Activated CD4-positive, CD25-positive, alpha-beta regulatory T cell treated with anti-CD3 and anti-CD28 coated beads, Interleukin-2, amount 50 U/mL, for 72 hours (primary cell): ENCODE measurements at places on chromosomes 5 and 9.

DNA sequence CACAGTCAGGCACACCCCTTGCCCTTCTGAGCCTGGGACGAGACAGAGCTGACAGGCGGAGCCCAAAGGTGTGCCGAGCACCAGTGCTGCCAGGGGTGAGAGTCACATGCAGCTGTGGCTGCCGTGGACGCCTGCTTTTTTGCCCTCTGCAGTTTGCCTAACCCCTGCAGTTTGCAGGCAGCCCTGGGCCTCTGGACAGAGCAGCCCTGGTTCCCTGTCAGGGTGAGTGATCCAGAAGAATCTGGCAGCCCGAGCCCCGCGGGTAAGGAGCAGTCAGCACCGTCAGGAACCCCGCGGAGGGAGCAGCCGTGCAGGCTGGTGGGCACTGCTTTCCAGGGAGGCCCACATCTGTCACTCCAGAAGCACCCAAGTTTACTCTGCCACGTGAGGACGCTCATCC is 30.3 kb downstream of the CEP72 start:
- no peak for DNase-seq

DNA sequence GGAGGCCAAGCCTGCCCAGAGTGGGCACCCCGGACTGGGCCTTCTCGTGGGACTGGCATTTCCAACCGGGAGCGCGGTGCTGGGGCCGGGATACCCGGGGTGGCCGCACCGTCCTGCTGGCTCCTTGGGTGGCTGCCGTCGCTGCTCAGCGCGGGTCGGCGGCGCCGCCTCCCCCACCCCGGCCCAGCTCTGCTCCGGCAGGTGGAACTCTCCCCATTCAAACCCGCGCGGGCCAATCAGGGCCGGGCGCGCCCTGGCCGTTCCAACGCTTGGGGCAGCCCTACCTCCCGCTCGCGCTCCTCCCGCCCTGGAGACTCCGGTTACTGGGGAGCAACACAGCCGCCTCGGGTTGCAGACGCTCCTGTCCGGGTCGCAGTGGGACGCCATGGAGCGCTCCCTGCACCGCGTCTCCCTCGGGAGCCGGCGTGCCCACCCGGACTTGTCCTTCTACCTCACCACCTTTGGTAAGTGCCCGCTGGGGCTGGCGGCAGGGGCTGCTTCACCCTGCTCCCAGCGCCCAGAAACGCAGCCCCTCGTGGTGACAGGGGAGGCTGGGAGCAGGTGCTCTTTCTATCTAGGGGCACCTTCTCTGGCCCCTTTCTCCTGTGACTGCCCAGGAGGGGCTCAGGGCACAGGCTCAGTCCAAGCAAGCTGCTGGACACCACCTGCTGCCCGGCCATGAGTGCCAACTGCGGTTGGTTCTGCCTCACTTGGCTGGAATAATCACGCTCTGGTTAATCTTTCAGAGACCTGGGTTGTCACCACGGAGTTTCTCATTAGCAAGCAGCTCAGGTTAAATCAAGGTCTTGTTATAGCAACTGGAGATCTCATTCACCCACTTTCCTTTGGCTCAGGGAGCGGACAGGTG is at the start of gene RGS3:
Gene RGS3, plus strand, starts transcription at position 310 of the 868 bp plus-strand sequence. Its CDS starts 76 bp downstream, at position 386.
- no peak for DNase-seq

DNA sequence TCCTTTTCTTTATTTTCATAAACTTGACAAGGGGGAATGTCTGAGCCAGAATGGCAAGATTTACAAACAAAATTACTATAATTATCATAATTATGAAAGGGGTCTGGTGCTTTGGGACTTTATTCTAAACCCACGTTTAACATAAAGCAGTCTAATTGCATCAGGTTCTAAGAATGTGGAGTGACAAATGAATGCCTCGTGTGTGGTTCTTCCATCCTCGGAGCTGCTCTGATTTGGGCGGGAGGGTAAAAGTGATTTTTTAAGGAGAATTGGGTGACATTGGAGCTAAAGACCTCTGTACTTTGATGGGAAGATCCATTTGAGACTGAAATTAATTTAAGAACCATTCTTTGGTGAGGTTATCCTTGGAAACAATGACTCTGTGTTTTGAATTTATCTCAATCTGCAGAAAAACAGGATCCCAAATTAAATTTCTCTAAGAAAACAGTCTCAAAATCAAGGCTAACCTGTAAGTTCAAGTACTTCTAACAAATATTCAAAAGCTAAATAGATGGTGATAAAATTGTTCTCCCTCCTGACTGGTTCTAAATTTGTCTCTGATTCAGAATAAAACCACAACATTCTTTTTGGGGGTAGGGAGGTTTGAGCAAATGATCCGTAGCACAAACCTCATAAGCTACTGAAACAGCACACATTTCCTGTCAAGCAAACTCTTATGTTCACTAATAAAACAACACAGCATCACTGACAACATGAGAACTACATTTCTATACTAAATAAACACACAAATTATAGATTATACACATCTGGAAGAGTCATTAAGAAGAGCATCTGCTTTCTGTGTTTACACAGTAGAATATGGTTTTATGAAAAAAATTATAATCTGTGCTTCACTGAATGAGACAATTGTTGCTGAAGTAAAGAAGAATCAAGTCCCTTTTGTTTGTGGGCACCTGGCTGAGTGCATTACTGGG is 85.5 kb downstream of the DCP2 start:
- DNase-seq, result no peak

GRCh38 chr9:42388146-42388690 is 204.8 kb downstream of the SPATA31A6 start:
- no peak for DNase-seq

DNA sequence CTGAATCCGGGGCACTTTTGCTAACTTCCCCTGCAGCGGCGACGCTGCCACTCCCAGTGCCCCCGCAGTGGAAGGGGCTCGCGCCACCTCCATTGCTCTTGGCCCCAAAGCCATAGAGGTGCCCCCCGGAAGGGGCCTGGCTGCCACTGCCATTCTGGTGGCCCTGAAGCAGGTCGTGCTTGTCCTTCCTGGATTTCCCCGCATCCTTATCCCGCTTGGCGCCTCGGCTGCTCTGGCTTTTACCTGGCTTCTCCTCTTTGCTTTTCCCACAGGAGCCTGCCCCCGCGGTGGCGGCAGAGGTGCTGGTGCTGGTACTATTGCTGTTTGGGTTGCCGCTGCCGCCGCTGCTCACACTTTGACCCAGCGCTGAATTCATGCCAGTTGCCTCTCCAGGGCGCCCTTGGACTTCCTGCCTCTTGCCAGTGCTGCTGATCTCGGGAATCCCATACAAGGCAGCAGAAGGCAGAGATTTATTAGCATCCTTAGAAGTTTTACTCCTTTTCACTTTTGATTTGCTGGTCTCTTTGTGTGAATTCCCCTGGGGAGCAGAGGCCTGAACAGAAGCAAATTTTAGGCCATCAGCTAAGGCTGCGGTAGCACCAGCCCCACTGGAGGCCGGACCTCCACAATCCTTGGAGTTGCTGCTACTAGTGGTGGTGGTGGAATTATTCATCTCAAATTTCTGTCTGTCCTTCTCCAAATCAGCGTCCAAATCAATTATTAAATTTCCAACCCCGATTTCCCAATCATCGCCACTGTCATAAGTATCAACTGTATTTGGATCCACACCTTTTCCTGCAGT is 2.1 kb downstream of the ZNF608 start:
- DNase-seq, result no peak

- no peak for DNase-seq
Observed at GRCh38 chr5:127041571-127041970, 11.2 kb upstream of the MARCHF3 start.

DNA sequence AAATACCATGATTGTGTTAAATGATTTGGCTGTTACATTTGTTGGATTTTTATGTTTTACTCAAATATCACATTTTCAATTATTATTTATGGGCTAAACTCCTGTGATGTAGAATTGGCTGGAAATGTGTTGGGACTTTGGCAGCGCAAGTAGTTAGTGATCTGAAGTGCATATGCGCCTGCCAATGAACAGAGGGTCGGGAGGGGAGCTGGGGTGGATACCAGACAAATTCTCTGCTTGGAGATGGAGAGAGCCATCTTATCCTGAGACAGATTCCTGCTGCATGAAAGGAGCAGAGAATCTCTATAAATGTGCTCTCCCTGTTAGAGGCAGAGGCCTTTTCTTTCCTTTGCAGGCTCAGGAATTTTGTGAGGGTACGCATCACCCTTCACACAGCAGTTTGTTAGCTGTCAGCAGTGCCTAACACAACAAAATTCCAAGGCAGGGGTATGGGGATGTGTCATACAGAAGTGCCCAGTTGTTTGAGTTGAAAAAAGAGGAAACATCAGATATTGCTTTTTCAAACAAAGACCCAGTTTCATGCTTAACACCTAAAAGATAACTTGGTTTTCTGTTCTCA is 489.1 kb downstream of the CSNK1G3 start:
- no peak for DNase-seq

GRCh38 chr9:72907421-72907820 is 45.4 kb downstream of the ALDH1A1 start:
- DNase-seq, result no peak

- no peak for DNase-seq
Observed at GRCh38 chr5:79712741-79713140, 23.1 kb downstream of the CMYA5 start.

- DNase-seq, result no peak
Observed at GRCh38 chr5:61866930-61867329, 439.1 kb upstream of the KIF2A start.

- DNase-seq, result no peak
Observed at GRCh38 chr5:74373076-74373475, 267.5 kb downstream of the ENC1 start.

DNA sequence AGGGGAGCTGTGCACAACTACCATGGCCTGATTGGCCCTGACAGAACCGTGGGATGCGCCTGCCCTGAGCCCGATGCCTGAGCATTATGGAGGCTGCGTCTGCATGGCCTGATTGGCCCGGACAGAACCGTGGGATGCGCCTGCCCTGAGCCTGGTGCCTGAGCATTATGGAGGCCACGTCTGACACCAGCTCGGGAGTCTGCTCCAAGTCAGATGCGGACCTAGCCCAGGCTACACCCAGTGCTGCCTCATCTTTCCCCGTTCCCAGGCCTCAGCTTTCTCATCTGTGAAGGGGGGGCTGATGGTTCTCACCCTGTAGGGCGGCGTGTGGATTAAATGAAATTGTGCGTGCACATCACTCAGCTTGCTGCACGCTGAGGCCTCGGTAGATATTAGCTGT is 7.3 kb downstream of the CEP72 start:
- DNase-seq, result no peak

GRCh38 chr9:137355761-137356365 is 53.8 kb upstream of the NRARP start:
- no peak for DNase-seq

GRCh38 chr5:95686651-95687050 is 3.9 kb upstream of the SPATA9 start:
- no peak for DNase-seq

DNA sequence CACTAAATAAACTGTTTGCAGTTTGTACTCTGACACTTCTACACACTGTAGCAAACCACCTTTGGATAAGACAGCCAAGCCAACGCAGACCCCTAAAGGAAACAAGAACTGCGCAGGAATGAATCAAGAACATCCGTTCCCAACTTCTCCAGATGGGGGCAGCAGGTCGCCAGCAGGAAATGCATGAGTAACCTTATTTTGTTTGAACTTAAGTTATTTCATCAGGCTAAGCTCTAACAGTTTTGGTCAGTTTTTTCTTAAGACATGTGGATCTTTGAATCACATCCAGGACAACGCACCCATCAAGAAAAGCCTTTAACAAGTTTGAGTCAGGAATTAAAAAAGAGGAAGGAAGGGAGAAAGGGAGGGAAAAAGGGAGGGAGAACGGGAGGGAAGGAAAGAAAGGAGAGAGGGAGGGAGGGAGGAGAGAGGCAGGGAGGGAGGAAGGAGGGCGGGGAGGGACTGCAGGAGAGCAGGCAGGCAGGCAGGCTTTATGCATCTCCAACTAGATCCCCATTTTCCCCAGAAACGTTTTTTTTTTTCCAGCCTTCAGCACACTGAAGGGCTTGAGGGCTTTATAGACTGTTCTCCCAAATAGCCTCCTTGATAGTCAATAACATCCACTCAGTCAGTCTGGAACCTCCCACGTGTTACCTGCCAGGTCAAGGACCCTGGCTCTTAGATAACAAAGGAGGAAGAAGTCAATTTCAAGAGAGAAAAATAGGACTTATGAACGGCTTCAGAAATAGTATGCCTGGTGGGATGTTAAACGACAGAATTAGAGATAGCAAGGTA is 22.2 kb downstream of the BHMT start:
- peak; percentile 65 for DNase-seq

GRCh38 chr9:97993000-97993399 is 9.9 kb downstream of the ANP32B start:
- no peak for DNase-seq

GRCh38 chr5:115309751-115310370 is 13.4 kb upstream of the CCDC112 start:
- no peak for DNase-seq

DNA sequence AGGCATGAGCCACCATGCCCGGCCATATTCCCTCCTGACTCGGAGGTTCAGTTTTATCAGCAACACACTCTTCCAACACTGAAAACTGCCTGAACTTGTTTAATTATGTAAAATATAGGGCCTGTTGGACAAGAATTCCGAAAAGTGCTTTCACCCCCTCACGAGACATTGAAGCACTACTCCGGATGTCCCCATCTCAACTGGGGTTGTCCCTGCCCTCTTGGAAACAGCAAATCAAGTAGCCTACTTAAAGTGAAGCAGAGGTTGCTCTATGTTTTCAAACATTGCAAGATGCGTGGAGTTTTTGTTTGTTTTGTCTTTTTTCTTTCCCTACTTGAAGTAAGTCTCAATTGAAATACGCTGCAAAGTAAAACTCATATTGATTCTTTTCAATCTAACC is 7.6 kb downstream of the PTGER4 start:
- DNase-seq, result no peak

DNA sequence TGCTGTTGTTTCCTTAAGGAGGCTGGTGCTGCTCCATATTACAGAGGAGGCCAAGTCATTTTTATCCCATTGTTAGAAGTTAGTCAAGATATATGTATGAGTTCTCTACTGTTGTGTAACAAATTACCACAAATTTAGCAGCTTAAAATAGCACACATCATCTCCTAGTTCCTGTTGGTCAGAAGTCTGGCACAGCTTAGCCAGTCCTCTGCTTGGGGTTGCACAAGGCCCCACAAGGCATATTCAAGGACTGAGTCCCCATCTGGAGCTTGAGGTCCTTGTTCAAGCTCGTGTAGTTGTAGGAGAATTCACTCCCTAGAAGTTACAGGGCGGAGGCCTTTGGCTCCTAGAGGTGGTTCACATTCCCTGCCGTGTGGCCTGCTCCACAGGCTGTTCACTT is 14.7 kb downstream of the MTAP start:
- no peak for DNase-seq

GRCh38 chr5:1639757-1640156 is 116.0 kb upstream of the LPCAT1 start:
- DNase-seq, result no peak

- DNase-seq, result no peak
Observed at GRCh38 chr9:22857316-22857715, 410.7 kb downstream of the DMRTA1 start.

- DNase-seq, result no peak
Observed at GRCh38 chr5:78755822-78756429, 107.4 kb upstream of the LHFPL2 start.

DNA sequence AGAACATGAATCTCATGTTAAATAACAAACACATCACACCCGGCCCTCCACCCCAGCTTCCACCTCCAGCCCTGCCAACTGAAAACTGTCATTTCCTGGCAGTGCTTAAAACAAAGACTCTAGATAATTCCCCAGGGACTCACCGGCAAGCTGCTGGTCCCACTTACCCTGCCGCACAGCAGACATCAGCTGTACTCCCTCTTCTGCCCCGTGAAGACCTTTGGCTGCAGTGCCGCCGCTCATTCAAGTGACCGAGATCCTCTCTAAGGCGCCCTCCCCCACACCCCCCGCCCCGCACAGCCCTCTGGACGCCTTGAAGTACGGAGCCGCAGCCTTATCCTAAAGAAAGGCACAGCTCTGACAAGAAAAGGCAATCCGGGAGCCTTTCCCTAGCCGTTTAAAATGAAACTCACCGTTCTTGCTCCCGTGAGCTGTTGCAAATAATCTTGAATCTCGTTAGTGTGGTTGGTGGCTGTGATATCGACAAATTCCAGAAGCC is 434 bp downstream of the GLRX start:
- peak; percentile 39 for DNase-seq
